Amniotic epithelial cell (primary cell): ENCODE measurements at places on chromosomes 13 and 19.

DNA sequence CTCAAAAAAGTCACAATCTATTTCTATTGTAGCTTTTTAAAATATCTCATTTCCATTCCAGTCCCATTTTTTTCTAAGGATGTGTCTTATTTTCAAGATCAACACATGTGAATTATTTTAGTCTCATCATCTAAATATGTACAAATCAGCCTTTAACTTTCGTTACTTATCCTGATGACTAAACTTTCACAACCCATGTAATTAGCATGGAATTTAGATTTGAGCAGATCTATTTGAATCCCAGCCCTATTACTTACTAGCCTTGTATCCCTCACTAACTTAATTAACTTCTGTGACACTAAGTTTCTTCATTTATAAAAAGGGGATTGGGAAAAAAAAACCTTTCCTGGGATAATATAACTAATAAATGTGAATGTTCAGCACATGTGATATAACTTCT, 81.1 kb downstream of the UFM1 start:
- no peak for DNase-seq

DNA sequence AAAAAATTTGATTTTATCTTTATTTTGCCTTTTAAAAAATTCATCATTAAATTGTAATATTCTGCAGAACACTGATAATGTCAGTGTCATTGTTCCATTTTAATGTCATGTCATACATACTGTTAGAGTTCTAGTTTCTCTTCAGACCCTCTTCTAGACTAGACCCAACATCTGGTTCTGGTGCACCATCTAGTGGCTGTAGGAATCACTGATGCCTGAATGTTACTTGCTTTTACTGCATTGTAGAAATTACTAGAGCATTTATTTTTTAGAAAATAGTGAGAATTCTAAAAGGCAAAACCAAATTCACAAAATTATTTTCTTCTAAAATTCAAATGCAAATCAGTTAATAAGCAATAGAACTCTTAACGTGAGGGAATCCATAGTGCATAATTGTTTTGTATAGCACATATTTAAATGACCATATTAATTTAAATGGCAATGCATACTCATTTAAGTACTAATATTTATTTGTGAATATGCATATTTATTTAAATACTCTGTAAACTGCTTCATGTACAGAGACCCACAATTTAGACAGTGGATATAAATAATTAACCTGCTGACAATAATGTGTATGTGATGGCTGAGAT, 425.7 kb downstream of the KLF12 start:
- DNase-seq, result peak; percentile 69

DNA sequence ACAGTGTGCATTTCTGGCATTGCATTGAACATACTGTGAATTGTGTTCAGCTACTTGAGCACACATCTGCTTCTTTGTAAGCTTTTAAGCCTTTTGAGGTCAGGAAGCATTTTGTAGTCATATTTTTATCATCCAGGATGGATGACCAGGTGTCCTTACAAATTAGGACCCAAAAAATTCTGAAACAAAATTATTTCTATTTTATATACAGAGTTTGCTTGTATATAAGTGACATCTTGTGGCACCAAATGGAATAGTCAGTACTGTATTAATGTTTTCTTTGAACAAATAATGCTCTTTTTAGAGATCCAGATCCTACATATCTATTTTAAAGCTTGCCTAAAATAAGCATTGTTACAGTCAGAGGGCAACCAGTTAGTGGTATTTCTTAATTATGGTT, 9.5 kb upstream of the SUPT20H start:
- DNase-seq, result peak; percentile 24

DNA sequence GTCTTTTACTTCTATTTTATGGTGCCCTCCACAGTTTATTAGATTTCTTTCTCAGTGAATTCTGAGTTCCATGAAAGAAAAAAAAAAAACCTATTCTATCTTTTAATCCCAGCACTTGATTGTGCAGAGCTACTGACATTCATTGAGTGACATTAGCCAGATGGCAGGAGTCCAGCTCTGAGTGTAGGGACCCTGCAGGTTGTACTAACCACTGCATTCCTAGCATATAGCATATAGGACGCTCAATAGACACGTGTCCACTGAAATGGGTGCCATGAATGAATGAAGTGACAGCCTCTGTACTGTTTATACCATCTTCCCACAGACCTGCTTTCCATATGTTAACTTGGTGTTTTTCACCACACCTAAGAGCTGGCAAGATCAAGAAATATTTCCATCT, 206.3 kb downstream of the RAP2A start:
- no peak for DNase-seq

DNA sequence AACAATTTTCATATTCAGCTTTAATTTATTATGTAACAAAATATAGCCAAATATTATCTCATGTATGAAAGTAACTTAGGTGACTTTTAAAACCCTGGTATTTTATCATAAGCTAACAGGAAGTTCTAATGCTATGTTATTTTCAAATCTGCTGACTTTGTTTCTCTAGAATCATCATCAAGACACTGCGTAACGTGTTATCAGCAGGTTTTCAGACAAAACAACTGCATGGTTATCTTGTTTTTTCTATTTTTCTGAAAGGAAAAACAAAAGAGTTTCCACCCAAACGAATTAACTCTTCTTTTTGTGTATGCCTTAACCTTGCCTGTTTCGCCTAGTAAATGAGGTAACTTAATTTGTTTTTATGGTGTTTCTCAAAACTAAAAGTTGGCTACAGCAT, 156.3 kb downstream of the TBC1D4 start:
- DNase-seq, result no peak

DNA sequence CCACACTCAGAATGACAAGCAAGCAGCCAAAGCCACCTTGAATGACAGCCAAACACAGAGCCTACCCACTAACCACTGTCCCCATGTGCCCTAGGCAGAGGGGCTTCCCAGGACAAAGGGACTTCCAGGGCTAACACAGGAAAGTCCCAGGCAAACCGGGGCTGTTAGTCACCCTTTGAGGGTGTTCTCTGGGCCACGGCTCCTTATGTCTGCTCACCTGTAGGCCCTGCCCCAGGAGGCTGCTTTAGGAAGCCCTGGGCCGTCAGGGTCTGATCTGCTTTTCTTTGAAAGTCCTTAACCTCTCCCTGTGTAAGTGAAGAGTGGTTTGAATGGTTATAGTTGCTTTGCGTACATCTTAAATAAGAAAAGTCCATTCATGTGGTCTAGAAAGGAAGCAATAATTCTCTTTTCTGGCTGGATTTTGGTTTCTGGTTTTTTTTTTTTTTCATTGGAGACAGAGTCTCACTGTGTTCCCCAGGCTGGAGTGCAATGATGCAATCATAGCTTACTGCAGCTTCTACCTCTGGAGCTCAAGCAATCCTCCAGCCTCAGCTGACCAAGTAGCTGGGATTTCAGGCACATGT, 161.4 kb downstream of the EFNB2 start:
- peak; percentile 92 for DNase-seq

GRCh38 chr19:35885225-35885738, 15.1 kb downstream of the NFKBID start:
- DNase-seq, result no peak

DNA sequence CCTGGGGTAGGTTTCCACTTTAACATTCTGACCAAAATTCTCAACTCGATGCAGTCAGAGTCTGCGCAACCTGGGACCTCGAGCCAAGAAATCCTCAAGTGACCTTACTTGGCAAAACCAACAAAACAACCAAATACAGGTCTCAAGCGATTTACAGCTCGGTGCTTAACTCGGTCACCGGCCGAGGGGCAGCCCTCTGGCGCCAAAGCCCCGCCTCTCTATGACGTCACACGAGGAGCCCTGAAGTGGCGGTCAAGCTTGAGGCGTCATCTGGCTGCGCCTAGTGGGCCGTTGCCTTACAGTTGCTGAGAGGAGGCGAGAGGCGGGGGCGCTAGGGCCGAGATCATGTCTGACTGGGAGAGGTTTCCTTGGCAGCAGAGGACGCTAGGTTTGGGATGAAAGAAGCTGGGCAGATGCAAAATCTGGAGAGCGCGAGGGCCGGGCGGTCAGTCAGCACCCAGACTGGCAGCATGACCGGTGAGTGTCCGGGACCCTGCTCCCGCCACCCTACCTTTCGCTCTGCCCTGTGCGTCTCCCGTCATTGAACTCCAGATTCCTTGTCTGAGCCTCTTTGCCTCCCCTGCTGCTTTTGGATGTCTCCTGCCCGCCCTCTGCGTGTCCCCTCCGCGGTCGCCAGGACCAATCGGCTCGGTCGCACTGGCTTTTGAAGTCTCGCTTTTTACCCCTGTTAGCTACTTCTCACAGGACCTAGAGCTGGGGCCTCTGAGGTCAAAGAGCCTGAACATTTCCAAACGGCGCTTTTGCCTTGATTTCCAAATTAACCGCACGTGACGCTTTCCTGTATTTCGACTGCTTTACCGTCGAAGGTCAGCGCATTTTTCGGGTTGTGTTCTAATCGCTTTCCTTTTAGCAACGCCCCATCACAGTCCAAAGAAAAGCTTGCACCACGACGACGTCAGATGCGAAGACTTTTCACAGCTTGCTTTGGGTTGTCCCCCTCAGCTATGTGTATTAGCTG, at the start of gene CDADC1:
CDADC1 (plus strand) TSS at position 283 of the 979 bp plus-strand sequence; CDS start at position 396, 113 bp downstream.
- DNase-seq, result peak; percentile 93

GRCh38 chr13:30622551-30622950, 4.8 kb downstream of the USPL1 start:
- no peak for DNase-seq

- peak; percentile 85 for DNase-seq
These were observed at the start of gene ZNF580 for GRCh38 chr19:55640577-55641425. Gene ZNF580 (plus strand): TSS chr19:55641002. CDS start chr19:55642509, 1,507 bp downstream.

DNA sequence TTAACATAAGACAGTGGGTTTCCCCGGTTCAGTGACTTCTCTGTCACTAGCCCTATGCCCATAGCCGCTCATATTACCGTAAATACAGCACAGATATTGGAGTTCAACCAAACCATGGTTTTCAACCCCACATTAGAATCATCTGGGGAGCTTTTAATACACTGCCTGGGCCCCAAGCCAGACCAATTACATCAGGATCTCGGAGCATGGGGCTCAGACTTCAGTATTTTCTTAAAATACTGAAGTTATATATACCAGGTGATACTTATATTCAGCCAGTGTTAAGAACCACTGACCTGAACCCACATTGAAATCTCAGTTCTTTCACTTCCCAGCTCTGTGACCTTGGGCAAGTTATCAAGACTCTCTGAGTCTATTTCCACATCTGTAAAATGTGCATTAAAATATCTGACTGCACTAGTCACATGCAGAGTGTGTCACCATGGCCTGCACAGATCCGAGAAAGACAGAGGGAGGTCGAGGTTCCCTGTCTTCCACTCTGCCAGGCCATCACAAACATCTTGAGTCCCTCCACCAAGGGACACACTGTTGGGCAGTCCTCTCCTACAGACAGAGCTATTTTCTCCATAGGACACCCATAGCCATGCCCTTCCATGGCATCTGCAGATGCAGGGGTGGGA, 32.2 kb upstream of the IPO5 start:
- DNase-seq, result peak; percentile 41

DNA sequence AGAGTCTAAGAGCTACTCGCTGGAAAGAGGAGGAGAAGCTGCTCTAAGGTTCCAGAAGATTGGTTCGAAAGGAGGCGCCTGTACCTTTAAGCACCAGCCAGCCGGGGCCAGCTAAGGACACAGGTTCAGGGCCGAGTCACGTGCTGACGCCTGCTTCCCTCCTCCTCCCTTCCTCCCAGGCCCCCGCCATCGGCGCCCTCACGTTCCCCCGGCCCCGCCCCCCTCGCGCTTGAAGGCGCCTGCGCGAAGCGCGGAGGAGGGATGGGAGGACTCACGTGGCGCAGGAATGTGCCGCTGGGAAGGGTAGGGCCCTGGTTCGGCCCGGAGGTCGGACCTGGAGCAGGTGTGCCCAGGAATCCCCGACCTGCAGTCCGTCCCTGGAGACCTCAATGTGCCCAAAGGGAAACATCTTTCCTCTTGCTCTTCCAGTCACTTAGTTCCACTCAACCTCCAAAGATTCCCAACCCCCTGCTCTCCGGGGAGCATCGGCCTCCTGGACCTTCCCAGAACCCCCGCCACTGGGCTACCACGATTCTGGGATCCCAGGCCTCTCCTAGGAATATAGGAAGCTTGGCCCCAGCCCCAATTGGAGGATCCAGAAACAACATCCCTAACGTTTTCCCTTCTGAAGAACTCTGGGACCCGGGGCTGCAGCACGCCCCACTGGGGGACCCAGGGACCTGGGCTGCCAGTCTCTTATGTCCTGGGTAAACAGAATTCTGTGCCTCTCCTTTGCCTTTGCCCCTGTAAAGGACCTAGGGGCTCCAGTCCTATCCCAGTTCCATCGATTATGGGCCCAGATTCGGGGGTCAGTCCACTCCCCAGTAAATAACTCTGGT, 2.5 kb downstream of the DBP start:
- peak; percentile 96 for DNase-seq

DNA sequence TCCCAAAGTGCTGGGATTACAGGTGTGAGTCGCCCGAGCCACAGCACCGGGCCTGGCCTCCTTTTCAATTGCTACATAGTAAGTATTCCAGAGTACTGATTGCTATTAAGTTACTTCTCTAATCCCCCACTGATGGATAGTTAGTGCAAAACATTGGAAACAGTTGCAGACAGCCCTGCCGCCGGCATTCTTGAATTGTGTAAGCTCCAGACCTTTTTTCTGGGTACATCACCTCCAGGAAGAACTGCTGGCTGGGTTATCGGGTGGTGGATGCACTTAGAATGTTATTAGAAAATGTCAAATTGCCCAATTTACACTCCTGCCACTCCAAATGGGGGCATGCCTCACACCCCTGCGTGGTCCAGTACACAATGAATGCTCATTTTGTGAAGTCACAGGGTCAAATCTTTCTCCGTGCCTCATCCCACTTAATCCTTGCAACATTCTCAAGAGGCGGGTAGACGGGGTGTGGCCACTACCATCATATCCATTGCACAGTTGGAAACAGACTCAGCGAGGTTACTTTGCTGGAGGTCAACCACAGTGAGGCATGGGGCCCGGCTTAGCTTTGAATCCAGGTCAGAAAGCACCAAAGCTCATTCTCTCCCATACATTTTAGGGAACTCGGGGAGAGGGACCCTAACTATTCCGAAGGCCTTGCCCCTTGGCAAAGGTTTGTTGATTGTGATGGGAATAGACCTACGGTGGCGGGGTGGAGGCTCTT, 1.0 kb upstream of the KDM4B start:
- peak; percentile 95 for DNase-seq

- DNase-seq, result no peak
These were observed 4.0 kb downstream of the HSPB6 start for GRCh38 chr19:35752746-35753350.

DNA sequence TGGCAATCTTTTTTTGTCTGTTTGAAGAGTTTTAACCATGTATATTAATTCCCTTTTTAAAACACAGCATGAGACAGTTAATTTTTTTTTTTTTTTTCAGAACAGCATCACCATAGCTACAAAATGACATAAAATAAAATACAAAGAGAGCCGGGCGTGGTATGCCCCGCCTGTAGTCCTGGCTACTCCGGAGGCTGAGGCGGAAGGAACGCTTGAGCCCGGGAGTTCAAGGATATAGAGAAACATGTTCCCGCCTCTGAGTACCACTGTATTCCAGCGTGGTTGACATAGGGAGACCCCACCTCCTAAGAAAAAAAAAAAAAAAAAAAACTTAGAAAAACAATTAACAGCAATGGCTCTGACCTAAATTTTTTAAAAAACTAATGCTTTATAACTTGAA, 10.0 kb upstream of the INSR start:
- no peak for DNase-seq

DNA sequence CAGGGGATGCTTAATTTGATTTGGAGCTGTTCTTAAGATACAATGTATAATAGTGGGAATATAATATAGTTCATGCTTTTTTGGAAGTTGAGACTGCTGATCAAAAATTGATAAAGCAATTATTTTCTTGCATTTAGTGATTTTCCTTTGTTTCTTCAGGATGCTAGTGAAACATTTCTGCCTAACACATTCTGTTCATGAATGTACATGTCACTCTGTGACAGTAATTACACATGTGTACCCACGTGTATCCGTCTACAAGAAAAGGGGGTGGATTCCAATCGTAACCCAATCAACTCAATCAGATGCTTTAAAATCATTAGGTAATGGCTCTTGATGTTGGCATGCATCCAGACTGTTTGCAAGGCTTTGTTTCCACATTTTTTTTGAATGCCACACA, 5.0 kb upstream of the FRY start:
- no peak for DNase-seq
